Inflammatory macrophage (primary cell): ENCODE measurements at places on chromosomes 13 and 19.

GRCh38 chr13:21453387-21454081 lies 5.6 kb downstream of the ZDHHC20 start:
- DNase-seq: no peak

DNA sequence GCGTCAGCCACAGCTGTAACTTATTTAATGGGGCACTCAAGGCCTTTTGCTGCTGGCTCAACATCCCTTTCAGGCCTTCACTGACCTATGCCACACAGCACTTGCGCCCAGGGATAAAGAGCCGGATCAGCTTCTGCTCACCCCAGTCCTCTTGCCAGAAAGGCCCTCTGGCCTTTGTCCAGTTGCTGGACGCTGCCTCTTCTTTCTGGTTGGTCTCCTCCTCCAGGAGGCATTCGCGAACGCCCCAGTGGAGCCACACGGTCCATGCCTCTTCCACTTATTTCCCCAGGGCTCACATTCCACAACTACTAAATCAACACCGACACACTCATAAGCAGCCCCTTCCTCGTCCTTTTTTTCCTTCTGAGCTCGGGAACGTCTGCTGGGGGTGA lies 3.7 kb upstream of the ZNF329 start:
- DNase-seq: peak; percentile 5

DNA sequence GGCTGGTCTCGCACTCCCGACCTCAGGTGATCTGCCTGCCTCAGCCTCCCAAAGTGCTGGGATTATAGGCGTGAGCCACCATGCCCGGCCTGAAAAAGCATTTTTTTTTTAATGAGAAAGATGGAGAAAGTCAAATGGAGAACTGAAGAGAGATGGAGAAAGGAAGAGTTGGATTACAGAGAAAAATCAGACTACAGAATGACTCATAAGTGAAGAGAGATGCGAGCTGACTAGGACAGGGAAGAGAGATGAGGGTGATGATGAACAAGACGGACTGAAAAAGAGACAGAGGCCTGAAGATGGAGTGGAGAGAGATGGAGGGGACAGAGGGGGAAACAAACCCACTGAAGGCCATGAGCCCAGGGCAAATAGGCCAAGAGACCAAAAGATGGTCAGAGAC lies 1.5 kb downstream of the DHX34 start:
- DNase-seq: no peak

GRCh38 chr13:41244556-41244955 lies 18.8 kb downstream of the MTRF1 start:
- no peak for DNase-seq

DNA sequence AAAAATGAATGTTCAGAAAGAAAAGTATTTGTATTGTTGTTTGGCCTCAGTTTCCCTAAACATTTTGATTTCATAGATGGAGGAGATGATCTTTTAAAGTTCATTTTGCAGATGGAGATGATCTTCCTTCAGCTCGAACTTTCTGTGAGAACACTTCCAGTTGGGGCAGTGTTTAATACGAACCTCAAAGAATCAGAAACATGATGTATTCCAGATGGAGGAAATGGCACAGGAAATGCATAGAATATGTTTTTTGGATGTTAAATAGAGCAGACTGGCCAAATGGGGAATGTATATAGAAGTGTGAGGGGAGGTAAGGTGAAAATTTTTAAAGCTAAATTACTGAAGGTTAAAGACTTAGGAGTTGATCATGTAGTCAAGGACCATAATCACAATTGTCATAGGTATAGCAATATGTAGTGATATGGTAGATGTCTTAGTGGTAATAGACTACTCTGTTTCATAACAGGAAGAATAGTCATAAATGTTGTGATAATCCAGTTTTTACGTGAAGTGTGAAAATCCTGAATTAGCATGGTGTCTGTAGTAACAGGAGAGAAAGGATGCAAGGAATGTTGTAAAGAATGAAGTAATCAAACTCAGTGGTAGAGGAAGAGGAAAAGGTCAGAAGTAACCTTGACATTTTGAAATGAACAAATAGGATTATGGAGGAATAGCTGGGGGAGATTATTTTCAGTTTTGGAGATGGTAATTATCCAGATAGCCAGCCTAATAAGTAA lies 5.1 kb downstream of the RAP2A start:
- DNase-seq: no peak

DNA sequence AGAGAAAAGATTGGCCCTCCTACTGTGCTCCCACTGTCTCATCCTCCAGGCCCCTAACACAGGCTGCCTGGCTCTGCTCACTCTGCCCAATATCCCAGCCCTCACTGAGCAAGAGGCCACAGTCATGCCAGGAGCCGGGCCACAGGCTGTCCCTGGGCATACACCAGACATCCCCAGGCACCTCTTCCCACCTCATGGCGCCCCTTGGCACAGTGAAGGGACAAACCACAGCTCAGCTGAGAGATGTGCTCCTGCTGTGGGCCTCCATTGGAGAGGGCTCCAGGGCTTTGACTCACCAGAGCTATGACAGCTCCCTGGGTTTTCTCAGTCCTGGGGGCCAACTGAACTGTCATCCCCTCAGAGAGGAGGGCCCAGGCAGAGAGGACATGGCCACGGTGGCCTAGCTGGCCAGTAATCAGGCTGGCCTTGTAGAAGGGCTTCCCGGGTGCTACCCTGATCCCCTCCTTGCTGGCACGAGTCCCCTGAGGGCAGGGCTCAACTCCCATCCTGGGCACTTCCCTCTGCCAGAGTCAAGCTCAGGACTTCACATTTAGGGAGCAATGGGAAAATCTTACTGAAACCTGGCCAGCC lies 220.9 kb downstream of the TUBA3C start:
- no peak for DNase-seq

DNA sequence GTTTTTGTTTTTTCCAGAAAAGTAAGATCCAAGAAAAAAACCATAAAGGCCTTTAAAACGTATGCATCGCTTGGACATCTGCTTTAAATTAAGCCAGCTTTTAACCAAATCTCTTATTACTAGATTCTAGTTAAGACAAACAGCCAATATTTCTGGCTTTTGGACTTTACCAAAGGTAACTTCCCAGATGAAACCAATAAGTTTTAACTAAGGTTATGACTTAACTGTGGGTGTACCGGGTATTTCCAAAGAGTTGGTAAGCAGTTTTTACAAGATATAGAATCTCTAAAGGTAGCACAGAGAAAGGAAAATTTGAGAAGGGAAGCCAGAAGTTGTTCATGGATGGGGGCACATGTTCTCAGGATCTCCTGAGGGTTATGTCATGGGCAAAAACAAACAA lies 34.0 kb downstream of the CEACAM1 start:
- DNase-seq: no peak

DNA sequence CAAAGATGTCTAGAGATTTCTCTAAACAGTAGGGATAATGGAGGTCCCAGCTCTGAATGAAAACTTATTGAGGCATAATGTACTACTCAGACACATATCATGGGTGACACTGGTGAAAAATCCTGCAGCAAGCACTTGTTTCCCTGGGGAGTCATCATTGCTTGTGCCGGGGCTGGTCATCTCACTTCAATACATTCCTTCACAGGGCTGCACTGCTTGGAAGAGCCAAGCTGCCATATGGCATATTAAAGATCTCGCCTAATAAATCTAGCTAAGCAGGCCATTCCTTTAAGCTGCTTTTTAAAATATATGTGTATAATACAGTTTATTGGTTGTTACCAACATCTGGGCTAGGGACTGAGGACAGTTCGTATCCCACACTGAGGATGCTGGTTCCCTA lies 332.2 kb upstream of the GPC6 start:
- no peak for DNase-seq

DNA sequence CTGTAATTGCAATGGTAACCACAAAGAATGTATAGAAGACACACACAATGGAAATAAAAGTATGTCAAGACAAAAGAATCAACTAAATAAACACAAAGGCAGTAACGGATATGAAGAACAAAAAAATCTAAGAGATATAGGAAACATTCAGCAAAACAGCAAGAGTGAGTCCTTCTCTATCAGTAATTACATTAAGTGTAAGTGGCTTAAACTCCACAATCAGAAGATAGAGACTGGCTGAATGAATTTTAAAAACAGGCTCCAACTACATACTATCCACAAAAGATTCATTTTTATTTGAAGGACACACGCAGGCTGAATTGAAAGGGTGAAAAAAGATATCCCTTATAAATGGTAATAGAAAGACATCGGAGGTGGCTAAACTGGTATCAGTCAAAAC lies 19.5 kb downstream of the ZNF616 start:
- DNase-seq: no peak

DNA sequence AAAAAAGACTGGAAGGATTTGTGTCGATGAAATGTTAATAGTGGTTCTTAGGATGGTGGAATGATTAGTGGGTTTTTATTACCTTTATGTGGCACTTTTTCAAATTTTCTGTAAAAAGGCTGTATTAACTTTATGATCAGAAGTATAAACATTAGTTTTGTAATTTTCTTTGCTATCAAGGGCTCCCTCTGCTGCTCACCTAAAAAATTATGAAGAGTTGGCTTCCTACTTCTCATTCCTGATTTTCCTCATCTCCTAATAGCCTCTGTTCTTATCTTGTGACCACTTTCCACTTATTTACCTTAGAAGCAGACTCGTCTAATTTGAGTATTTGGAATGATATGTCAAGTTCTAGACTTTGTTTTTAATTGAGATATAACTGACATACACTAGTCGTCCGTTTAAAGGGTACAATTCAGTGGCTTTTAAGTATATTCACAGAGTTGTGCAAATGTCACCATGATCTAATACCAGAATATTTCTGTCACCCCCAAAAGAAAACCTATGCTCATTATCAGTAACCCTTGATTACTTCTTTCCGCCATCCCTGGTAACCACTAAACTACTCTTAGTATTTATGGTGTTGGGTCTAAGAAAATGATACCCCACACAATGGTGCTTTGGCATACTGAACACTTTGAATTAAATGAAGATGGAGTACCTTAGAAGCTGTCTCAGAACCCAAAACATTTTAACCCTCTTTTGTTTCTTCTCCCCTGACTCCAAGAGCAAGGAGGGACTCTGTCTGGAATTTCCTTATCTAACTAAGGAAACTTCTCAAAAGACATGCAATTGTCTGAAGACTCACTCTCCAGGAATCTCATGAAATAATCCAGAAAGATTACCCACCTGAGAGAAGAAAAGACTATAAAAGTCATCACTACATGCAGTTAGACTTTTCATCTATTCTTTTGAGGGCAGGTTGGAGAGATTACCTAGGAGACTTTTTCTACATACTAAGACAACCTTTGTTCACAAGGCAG lies 311.3 kb downstream of the DLEU7 start:
- no peak for DNase-seq

- no peak for DNase-seq
Observed at GRCh38 chr19:1491849-1492170, 829 bp downstream of the REEP6 start.

DNA sequence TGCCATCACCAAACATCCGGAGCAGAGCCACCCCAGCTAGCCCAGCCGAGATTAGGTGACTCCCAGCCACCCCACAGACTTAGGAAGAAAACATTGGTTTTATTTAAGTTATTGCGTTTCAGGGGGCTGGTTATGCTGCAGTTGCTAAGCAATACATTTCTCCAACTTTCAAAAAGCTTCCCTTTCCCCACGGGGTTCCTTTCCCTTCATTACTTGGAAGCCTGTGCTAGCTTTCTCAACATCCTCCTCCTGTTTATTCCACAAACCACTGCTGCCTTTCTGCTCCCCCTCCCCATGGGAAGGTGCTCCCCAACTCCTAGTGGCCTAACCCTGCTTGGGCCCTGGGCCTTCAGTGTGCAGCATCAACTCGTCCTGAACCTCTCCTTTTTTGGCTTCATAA lies 52.6 kb downstream of the CDADC1 start:
- DNase-seq: no peak

- DNase-seq: no peak
Observed at GRCh38 chr19:33763633-33764371, 32.9 kb upstream of the KCTD15 start.

GRCh38 chr19:14814982-14815652 lies 19.9 kb downstream of the OR7A5 start:
- no peak for DNase-seq
